ENCODE measurements at places on chromosomes 7 and 10.

GRCh38 chr7:93562936-93563335, 11.6 kb downstream of the CALCR start:
- DNase-seq, result no peak

DNA sequence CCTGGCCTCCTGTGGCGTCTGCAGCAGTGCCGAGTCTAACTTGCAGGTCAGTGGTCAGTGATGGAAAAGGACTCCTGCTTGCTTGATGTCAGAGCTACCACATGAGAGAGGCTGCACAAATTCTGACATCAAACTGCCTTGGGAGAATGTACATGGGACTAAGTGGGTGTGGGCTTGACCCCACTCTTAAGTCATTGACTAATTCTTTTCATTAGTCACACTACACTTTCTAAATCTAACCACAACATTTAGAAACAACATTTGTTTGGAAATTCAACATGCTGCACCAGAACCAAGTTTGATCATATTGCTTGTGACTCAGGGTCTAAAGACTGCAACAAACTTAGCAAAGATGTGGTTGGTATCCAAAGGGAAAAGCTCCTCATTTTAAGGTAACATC, 24.4 kb upstream of the CDC14C start:
- no peak for DNase-seq

- DNase-seq, result no peak
Measured at GRCh38 chr7:16913643-16914042, 31.9 kb upstream of the AGR3 start.

DNA sequence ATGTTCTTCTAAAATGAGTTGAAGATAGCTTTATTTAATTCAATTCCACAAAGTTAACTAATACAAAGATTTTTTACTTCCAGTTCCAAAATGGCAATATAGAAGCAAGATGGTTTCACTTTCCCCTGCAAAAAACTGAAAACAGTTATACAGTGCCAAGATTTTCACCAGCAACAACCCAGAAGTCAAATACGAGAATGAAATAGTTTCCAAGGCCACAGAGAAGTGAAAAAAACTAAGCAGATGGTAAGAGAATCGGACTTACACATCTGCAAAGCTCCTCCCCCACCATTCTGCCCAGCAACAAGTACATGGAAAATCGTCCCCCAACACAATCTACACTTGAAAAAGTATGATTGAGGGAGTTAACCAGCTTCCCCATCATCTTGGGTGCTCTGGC, 30.3 kb upstream of the KEL start:
- no peak for DNase-seq

GRCh38 chr10:95388539-95388938, 97.7 kb upstream of the PDLIM1 start:
- DNase-seq, result peak; percentile 7

DNA sequence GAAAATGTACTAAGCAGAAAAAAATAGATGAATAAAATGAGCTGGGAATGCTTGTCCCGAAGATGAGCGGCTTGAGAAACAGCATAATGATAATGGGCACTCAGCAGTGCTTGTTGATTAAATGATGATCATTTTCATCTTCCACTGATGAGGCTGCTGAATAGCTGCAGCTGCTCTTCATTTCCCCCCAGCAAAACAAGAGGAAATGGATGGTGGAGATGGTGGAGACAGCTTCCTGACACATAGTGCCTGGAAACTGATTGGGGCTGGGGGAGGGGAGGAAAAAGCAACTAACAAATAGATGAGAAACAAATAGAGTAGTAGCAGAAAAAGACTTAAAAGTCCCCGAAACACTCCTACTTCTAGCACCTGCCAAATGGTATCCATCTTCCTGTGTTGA, 41.4 kb downstream of the MRC1 start:
- DNase-seq, result no peak

GRCh38 chr10:91590142-91590903, 42.5 kb downstream of the PPP1R3C start:
- no peak for DNase-seq

DNA sequence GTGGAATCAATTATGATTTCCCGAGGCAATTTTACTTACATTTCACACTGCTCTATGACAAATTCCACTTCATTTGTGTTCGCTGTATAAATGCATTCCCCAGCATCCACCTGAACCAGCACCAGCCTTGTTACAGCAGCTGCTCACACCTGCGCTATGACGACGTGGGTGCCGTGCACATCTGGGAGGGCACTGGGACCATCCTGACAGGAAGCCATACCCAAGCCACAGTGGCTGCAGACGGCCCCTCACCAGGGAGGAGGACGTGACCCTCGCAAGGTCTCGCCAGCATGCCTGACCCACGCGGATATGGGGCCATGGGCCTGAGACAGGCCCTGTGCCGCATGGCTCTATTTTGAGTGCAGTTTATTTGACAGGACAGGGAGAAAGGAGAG, 201.3 kb downstream of the MAD1L1 start:
- DNase-seq, result no peak

- DNase-seq, result no peak
Measured at GRCh38 chr10:83915801-83916200, 223.5 kb upstream of the GHITM start.
